ENCODE measurements at places on chromosomes 16 and 17. TPM values are rescaled to one million over a fixed set of nuclear protein-coding genes. Genes with fewer than 3 reads are reported as not detected.

GRCh38 chr16:20192801-20193200 is 119.1 kb upstream of the GPR139 start:
- no peaks in the 10 kb centered on the region for H3K36me3 ChIP-seq
- DNase-seq = no peak
- no peak overlapping the region for H3K4me3 ChIP-seq
- no peaks in the 10 kb centered on the region for H3K27me3 ChIP-seq

Gene HID1
- 3.3 TPM for total RNA-seq

GRCh38 chr17:46109603-46110189 is 83.5 kb downstream of the KANSL1 start:
- H3K27ac ChIP-seq = no peak overlapping the region
- H3K27me3 ChIP-seq = no peaks in the 10 kb centered on the region
- H3K4me3 ChIP-seq = no peak overlapping the region
- H3K4me1 ChIP-seq = peaks cover 23% of the 10 kb centered on the region
- DNase-seq = no peak

DNA sequence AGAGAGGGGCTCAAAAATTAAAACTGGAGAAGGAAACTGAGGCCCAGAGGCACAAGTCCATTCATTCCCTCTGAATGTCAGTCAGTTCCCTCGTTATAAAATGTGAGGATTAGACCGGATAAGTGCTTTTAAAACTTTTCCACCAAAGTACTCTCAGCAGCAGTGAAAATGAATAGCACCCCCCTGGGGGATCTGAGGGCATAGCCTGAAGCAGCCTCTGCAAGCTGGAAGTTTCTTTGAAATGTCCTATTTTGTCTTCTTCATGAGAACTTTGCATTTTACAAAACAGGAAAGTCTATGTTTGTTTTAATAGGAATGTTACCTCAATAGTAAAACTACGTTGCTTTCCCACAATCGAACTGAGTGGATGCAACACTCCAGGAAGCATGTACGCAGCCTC is 273.0 kb downstream of the CEP112 start:
- no peak for DNase-seq
- H3K4me1 ChIP-seq = peaks cover 6% of the 10 kb centered on the region
- no peak overlapping the region for H3K27ac ChIP-seq
- no peaks in the 10 kb centered on the region for H3K27me3 ChIP-seq
- H3K4me3 ChIP-seq = no peak overlapping the region
- H3K36me3 ChIP-seq = no peaks in the 10 kb centered on the region

Gene KRTAP4-3
- total RNA-seq = not detected

DNA sequence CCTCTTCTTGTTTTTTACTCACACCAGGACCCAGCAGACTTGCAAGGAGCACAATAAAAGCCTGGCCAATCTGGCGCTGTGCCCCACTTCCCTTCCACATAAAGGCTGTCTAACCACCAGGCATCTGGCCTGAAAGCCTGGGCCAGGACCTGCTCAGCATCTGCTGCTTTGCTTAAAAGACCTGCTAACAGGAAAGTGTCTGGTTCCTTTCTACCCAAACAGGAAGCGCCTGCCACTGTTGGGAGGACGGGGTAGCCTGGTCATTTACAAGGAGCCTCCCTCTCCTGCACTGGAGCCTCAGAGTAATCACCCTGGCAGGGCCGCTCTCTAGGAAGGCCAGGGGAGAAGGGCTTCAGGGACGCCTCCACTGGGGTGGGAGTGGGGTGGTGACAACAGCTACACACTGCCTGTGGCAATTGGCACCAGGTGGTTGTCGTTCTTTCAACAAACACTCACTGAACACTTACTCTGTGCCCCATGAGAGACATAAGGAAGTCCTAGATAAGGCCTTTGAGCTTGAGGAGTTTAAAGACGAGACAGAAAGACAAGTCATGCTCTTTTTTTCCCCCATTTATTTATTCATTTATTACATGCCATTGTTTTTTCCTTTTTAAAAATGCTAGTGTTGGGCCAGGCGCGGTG is 6.3 kb upstream of the MMP28 start:
- no peak overlapping the region for H3K4me3 ChIP-seq
- no peak for DNase-seq
- H3K27me3 ChIP-seq = no peaks in the 10 kb centered on the region
- no peak overlapping the region for H3K27ac ChIP-seq

- peaks cover 21% of the 10 kb centered on the region for H3K4me1 ChIP-seq
- H3K36me3 ChIP-seq = no peaks in the 10 kb centered on the region
- H3K27me3 ChIP-seq = no peaks in the 10 kb centered on the region
- H3K27ac ChIP-seq = peak overlapping the region; percentile 74
- H3K4me3 ChIP-seq = peak overlapping the region; percentile 71
These were observed 765 bp downstream of the MYO18A start for GRCh38 chr17:29179232-29180033.

Gene SGCA
- 1.2 TPM for total RNA-seq

DNA sequence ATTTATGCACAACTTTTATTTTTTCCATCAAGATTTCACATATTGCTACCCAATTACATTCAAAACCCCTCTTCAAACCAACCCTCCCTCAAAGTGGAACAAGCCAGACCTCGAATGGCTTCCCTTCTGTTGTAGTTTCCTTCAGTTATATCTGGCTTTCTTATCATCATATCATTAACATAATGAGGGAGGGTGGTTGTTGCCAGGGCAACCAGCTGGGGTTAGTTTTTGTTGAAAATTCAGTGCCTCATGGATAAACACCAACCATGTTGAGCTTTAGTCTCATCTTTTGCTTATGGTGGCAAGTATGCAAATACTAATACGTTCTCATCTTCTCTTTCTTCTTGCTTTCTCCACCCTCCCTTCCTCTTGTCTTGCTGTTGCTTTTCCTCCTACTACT is 359.7 kb downstream of the CDH11 start:
- DNase-seq = no peak
- no peak overlapping the region for H3K27ac ChIP-seq
- no peak overlapping the region for H3K4me3 ChIP-seq

DNA sequence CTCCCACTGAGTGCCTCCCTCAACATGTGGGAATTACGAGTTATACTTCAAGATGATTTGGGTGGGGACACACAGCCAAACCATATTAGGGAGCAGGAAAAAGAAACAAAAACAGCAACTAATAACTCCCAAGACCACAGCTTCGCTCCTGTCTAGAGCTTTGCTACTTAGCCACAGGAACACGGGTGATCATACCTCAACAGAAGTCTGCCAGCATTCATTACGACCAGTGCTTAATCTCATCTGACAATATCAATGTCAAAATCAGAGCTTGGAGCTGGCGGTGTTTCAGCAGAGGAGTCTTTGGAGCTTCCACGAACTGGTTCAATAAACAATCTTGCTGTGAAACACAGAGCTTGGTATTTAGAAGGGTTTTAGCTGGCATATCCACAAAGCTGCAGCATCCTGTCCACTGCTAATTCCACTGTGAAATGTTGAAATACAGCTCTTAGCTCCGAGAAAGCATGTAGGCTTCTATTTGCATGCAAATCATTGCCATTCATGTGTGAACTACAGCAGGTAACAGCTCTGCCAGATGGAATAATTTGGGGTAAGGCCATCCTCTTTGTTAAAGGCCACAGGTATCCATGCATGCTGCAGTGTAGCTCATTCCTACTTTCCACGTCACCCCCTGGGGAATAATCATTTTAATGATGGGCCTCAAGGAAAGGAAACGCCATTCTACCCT is 128.4 kb upstream of the GOT2 start:
- H3K27me3 ChIP-seq = no peaks in the 10 kb centered on the region
- H3K36me3 ChIP-seq = no peaks in the 10 kb centered on the region
- no peak overlapping the region for H3K27ac ChIP-seq
- H3K4me1 ChIP-seq = no peaks in the 10 kb centered on the region
- DNase-seq = no peak

DNA sequence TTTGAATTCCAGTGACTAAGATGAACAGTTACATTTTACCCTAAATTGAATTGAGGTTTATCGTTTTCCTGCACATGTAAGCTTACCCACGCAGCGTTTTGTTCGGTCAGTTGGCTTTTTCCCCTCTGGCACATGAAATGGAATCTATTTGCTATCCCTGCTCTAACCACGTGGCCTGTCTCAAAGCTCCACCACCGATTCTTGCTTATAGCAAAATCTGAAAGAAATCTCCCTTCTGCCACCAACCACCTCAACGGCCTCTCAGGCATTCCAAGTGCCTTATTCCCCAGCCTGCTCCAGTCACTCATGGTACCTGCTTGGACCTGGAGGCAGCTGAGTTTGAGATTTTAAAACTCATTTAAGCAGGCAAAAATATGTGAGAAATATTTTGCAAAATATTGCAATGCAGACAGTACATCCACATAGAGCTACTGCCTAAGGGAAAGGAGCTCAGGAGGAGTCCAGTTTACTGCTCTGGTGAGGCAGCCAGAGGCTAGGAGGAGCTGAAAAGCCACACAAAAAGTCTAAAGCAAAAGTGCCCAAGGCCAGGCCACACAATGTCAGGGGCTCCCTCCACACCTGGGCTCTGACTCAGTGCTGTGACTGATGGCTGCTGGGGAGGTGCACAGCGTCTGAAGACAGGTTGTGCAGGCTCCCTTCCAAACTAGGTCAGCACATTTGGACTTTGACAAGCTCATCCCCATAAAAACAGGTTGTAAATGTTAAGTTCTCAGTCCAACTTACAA is 26.4 kb downstream of the ARHGAP17 start:
- no peaks in the 10 kb centered on the region for H3K27me3 ChIP-seq
- H3K4me3 ChIP-seq = no peak overlapping the region
- peaks cover 23% of the 10 kb centered on the region for H3K4me1 ChIP-seq

Gene NME1
- total RNA-seq = 66.5 TPM

DNA sequence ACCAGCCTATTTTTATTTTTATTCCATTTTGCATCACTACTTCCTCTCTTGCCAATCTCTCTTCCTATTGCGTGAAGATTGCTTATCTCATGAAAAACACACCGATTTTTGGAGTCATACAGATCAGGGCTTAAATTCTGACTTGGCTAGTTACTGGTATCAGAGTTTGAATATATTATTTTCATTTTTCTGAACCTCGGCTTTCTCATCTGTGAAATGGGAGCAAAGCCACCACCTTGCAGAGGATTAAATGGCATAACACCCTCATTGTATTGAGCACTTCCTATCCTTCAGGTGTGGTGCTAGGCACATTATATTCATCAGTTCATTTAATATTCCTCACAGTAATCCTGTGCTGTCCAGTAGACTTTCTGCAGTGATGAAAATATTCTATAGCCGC is 208.8 kb downstream of the HAPSTR1 start:
- no peak overlapping the region for H3K4me3 ChIP-seq
- no peaks in the 10 kb centered on the region for H3K4me1 ChIP-seq
- no peak for DNase-seq
- H3K27ac ChIP-seq = no peak overlapping the region

GRCh38 chr17:47172696-47173565 is 16.2 kb downstream of the CDC27 start:
- H3K4me3 ChIP-seq = no peak overlapping the region
- H3K27me3 ChIP-seq = no peaks in the 10 kb centered on the region
- no peak for DNase-seq
- H3K27ac ChIP-seq = no peak overlapping the region

GRCh38 chr16:47565454-47565853 is 104.3 kb downstream of the PHKB start:
- H3K27ac ChIP-seq = no peak overlapping the region
- H3K27me3 ChIP-seq = no peaks in the 10 kb centered on the region
- H3K4me1 ChIP-seq = no peaks in the 10 kb centered on the region
- H3K4me3 ChIP-seq = no peak overlapping the region

DNA sequence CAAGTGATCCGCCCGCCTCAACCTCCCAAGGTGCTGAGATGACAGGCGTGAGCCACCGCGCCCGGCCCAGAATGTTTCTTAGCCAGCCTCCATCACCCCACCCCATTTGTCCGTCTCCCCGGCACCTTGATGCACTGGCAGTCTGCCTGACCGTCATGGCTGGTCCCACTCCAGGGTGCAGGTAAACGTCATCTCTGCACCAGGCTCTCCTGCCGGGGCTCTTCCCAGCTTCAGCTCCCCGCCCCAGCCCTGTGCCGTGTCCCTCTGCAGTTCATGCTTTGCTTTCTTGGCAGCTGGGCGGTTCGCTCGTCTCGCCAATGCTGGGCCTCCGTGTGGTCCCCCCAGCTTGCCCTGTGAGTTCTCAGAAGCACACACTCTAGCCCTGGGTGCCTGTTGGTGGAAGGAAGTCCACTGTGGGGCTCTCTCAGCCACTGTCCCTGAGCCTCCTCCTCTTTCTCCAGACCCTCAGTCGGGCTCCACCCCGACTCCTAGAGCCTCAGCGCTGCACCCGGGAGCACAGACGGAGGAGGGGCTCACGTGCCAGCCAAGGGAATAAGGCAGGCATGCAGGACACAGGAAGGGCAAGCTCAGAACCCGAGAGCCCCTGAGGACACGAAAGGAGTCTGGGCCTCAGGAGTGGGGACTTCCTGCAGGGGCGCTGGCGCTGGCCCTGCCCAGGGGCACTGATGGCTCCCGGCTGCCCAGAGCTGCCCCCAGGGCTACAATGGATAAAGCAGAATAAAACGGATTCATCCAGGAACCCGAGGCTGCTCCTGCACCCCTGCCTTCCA is 12.0 kb downstream of the HS3ST6 start:
- H3K27me3 ChIP-seq = no peaks in the 10 kb centered on the region
- H3K4me3 ChIP-seq = no peak overlapping the region
- DNase-seq = no peak
- H3K4me1 ChIP-seq = peaks cover 5% of the 10 kb centered on the region
- H3K27ac ChIP-seq = no peak overlapping the region

Gene SLC12A3
- not detected for total RNA-seq

GRCh38 chr16:49366669-49367068 is 6.9 kb upstream of the C16orf78 start:
- no peaks in the 10 kb centered on the region for H3K27me3 ChIP-seq
- H3K36me3 ChIP-seq = no peaks in the 10 kb centered on the region
- no peaks in the 10 kb centered on the region for H3K4me1 ChIP-seq
- no peak overlapping the region for H3K27ac ChIP-seq
- no peak overlapping the region for H3K4me3 ChIP-seq
- no peak for DNase-seq

DNA sequence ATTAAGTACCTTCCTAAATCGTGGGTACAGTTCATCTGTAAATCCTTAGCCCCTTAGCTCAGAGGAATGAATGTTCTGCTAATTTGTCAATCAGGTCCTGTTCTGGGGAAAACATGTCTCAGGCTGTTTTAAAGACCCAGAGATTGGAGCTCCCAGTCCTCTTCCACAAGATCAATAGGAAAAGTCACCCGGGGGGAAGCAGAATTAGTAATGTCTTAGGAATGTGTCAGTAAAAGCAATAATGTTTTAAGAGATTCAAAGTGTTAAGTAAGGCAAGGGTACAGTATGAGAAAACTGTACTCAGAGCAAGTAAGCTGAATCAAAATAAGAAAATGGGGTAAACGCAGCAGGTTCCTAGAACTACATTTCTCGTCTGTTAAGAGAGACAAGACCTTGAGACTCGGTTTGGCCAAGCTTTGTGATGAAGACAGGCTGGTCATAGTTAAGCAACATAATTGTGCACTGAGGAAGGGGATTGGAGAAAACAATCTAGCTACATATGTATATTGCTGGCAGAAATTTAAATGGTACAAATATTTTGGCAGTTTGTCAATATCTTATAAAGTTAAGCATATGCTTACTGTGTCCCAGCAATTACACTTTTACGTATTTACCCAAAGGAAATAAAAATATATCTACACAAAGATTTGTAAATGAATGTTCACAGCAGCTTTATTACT is 192.9 kb upstream of the C17orf78 start:
- no peak for DNase-seq
- no peaks in the 10 kb centered on the region for H3K27me3 ChIP-seq
- no peaks in the 10 kb centered on the region for H3K4me1 ChIP-seq
- H3K4me3 ChIP-seq = no peak overlapping the region
- H3K36me3 ChIP-seq = no peaks in the 10 kb centered on the region
